Stimulated activated CD8-positive, alpha-beta memory T cell treated with anti-CD3 and anti-CD28 coated beads, Interleukin-15, amount 100 ng/mL, for 1 hour (primary cell): ENCODE measurements at places on chromosomes 1 and 21.
A peak's percentile ranks its signal among the peaks of the same experiment; 100 is the strongest.

GRCh38 chr1:27141266-27142003, 13.5 kb downstream of the SLC9A1 start:
- no peak for DNase-seq

DNA sequence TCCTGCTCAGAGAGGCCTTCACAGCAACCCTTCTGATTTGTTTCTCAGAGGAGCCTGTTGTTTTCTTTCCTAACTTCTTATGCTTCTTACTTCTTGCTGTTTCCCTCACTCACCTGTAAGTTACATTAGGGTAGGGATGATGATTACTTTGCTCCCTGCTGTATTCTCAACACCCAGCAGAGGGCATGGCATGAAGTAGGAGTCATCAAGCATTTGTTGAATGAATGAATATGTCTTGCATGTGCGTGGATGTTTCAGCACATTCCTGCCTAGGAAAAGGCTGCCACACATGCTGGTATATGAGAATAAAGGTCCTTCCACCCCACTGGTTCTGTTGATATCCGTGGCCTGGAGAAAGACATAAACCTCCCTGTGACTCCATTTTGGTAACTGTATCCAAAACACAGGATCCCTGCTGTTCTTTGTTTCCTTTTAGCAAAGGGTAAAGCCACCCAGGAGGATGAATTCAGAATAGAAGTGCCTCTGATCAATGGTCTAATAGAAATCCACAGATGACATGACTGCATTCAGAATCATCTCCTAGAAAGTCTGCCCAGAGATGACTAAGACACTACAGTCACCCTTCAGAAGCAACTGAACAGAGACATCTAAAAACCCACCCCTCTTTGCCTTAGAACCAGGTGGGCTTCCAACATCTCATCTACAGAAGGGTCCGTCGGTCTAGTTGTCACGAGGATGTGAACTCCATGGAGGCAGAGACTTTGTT, 168.8 kb downstream of the ZSCAN20 start:
- no peak for DNase-seq

GRCh38 chr1:248136811-248137210, 8.1 kb upstream of the OR2M5 start:
- no peak for DNase-seq

GRCh38 chr1:51241119-51241518, 5.0 kb downstream of the RNF11 start:
- DNase-seq, result no peak

GRCh38 chr21:38054334-38054733, 138.1 kb upstream of the KCNJ6 start:
- no peak for DNase-seq

GRCh38 chr1:174022080-174022975, at the start of gene RC3H1:
TSS of gene RC3H1 (minus strand) at chr1:174022357. CDS start at chr1:173992985, 29,372 bp downstream.
- DNase-seq, result peak; percentile 80

- DNase-seq, result no peak
Observed at GRCh38 chr1:101732261-101732660, 264.5 kb downstream of the OLFM3 start.

GRCh38 chr1:147079400-147080005, 92.8 kb downstream of the PRKAB2 start:
- DNase-seq, result no peak

- DNase-seq, result no peak
Observed at GRCh38 chr1:47030170-47030805, 6.8 kb downstream of the CYP4X1 start.

DNA sequence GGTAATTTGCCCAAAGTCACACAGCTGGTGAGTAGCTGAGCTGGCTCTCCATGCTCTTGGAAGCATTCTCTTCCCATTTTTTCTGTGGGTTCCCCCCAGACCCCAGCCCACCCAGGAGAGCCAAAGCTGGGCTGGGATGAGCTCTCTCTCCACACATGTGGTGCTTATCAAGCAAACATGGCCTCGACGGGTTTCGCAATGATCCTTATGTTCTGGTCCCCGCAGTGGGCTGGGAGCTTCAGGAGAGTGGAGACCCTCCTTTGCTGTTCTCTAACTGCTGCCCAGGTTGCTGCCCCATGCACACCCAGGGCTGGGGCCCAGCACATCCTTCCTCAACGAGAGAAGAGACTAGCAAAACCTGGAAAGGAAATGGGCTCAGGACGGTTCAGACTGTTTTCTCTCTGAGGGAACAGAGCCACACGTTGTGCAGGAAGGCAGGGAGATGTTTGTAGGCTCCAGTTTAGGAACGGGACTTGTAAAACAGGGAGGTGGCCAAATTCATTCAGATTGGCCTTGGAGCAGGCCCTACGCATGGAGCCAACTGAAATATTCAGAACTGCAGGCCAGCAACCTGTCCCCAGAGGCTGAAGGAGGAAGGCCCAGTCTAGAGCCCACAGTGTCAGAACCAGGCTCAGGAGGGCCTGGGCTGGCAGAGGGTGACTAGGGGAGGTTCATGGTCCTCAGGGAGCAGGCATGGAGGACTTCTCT, 27.2 kb upstream of the CSF1 start:
- no peak for DNase-seq

- no peak for DNase-seq
Observed at GRCh38 chr1:235648407-235648907, 1.1 kb downstream of the GNG4 start.

GRCh38 chr1:234835239-234835638, 225.3 kb upstream of the IRF2BP2 start:
- DNase-seq, result no peak

- no peak for DNase-seq
Observed at GRCh38 chr1:160373696-160374095, 6.8 kb downstream of the NHLH1 start.

- no peak for DNase-seq
Observed at GRCh38 chr1:64539781-64540218, 69.9 kb downstream of the CACHD1 start.

- no peak for DNase-seq
Observed at GRCh38 chr1:233639611-233640010, 25.7 kb downstream of the KCNK1 start.

DNA sequence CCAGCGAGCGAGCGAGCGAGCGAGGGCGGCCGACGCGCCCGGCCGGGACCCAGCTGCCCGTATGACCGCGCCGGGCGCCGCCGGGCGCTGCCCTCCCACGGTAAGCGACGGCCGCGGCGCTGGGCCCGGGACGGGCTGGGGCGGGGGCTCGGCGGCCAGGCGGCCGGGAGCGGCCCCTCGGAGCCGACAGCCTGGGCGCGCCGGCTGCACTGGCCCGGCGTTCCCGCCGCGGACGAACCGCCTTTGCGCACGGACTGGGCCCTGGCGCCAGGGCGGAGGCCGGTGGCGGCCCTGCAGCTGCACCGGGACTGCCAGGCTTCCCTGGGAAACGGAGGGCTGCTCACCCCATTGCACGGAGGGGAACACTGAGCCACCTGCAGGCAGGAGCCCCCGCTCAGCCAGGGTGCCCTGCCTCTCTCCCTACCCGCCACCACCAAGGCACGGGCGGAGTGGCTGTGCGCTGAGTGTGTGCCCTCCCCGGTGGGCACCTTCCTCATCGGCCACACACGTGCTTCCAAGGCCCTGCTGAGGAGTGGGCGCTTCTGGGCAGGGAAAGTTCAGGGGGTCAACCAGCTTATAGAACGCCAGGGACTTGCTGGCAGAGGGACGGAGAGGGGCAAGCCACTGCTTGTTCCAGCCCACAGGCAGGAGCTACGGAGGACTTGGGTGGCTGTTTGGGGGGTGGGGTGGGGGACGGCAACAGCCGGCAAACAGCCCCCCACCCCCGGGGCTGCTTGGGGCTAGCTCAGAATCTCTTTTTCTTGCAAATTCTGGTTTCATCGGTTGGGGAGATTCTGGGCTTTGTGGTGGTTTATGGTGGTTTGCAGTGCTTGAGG, 532 bp downstream of the CSF1 start:
- no peak for DNase-seq

- DNase-seq, result no peak
Observed at GRCh38 chr1:31421371-31422040, 8.5 kb downstream of the SERINC2 start.

- DNase-seq, result no peak
Observed at GRCh38 chr1:160330119-160330518, 12.9 kb downstream of the COPA start.

- DNase-seq, result no peak
Observed at GRCh38 chr1:56249234-56249633, 330.1 kb downstream of the PLPP3 start.

- no peak for DNase-seq
Observed at GRCh38 chr1:56403321-56403720, 176.0 kb downstream of the PLPP3 start.

DNA sequence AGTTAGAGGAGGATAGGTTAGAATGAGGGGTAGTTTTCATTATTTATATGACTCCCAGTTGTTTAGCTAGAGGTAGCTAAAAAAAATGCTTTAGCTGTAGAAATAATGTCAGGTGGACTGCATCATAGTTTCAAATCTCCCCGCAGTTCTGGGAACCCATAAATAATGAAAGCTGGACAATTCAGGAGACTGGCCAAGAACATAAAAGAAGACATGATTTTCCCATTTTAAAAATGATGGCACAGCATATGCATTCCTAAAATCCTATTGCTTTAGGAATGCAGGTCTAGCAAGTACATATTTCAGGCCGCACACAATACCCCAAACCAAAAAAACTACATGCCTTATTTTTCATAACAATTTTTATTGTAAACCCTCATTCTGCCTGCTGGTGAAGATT, 143.3 kb downstream of the CTH start:
- DNase-seq, result no peak

- no peak for DNase-seq
Observed at GRCh38 chr1:94514095-94514727, 27.3 kb downstream of the F3 start.

DNA sequence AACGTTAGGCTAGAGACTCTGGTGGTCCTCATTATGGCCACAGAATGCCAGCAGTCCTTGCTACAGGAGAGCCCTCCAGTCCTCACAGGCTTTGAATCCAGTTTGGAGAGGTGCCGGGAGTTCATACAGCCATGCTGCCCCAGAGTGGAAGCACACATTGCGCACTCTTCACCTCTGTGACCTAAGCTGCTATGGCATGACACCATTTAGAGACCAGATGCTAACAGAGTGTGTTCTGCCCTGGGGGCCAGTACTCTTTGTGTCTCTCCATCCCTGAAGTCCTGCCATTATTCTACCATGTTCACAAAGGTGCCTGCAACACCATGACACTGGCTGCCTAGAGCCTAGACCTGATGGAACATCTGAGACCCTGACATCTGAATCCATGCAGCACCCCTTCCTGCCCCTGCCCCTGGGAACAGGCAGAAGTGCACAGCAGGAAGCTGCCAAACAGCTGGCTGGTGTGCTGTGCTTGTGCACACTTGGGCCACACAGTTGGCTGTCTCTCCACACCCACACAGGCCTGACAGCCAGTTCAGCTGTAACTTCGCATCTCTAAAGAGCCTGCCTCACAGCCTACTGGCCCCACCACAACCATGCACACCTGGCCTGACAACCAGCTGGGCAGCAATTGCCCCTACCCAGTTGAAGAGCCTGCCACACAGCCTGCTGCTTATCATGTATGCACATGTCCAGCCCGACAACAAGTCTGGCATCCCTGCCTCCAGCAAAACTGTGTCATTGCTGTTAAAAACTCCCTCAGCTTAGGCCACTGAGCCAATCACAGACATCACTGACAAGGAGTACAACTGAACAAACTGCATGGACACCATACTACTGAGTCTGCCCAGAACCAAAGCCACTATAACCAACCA, 49.1 kb downstream of the MCOLN2 start:
- no peak for DNase-seq

DNA sequence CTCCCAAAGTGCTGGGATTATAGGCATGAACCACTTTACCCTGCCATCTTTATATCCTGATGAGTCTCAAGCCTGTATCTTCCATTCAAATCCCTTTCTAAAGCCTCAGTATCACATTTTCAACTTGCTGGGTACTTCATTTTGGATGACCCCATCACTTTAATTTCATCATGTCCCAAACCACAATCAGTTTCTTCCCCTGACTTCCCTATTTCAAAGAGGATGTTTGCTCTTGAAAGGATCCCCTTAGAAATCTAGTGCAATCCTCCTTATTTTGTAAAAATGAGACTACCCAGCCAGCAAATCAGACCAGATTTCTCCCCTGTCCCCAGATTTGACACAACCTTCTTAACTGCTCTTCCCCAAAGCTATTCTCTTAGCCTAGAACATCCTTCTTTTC, 7.0 kb upstream of the TRIT1 start:
- no peak for DNase-seq

DNA sequence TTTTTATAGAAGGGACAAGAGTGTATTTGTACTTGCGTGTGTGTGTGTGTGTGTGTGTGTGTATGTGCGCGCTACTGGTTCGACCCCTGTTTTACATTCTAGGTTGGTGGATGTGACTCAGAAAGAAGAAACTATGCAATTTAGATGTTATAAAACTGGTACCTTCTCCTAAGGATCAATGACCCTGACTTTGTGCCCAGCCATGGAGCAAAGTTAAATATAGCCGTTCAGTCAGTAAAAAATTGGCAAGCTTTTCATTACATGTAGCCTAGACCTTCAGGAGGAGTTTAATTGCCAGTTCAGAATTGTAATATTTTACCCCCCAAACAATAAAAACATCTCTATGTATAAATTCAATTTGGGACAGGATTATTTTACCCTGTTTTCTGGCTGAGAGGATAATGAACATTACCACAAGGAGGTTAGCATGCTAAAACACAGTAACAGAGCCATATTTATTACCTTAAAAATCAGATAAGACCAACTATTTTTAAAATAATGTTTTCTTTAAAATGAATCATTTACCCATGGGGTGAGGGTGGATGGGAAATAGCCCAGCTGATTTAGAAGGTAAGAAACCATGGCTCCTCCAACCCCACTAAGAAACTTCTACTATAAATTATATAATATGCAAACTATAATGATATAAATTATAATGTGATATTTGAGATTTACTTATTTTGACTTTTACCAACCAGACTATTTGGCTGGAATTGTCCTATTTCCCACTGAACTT, 33.5 kb upstream of the MTR start:
- DNase-seq, result no peak

GRCh38 chr1:114062477-114063099, 83.3 kb downstream of the OLFML3 start:
- no peak for DNase-seq

DNA sequence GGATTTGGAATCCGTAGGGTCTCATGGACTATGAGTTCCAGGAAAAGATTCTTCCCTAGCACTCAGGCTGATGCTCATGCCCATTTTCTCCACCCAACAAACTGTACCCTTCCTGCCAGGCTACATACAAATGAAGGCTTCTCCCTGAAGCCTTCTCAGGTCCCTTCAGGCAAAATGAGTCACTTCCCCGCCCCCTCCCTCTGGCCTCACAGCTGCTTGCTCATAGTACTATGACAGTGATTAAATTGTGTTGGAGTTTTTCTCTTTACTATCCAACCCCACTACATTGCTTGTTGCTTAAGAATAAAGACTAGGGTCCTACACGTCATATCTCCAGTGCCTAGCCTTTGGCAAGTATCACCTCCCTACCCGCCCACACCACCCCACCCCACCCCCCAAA, 207.6 kb upstream of the NFIA start:
- DNase-seq, result no peak
